ENCODE measurements at places on chromosomes 2 and 18.

- no peak for DNase-seq
Measured at GRCh38 chr2:101864426-101864825, 127.3 kb upstream of the IL1R2 start.

DNA sequence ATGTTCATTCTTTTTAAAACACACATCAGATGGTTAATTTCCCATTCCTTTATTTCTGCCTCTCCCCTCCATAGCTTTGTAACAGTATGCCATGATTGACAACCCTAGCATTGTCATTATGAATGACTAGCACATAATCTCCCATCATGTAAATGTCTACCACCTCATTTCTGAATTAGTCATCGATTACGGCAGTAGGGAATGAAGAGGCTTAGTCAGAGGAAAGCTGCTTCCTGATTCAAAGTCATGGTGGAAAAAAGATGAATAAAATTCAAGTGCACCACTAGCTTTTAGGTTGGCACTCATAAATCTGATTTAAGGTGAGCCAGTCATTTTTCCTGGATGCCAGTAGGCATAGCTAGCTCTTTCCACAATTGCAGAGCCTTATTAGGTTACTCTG, 19.1 kb upstream of the ACMSD start:
- DNase-seq, result no peak

- DNase-seq, result no peak
Measured at GRCh38 chr2:62800618-62801017, 95.1 kb downstream of the EHBP1 start.

DNA sequence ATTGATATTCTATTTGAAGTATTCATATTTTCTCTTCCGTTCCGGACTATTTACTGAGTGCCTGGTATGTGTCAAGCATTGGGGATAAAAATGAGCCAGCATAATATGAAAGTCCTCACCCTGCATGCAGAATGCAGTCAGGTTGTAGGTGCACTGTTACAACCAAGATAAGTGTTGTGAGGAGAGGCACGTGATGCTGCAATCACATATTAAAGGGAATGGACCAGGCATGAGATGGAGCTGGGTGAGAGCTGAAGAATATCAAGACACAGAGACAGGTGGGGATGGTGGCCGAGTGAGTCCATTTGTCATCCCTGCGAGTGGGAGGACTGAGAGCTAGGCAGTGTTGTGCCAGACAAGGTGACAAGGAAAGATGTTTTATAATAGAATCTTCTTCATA, 52.3 kb downstream of the MFSD6 start:
- no peak for DNase-seq

GRCh38 chr2:129812071-129812470, 167.4 kb upstream of the RAB6C start:
- no peak for DNase-seq

GRCh38 chr2:15788455-15788829, 151.9 kb upstream of the MYCN start:
- DNase-seq, result no peak

GRCh38 chr2:215920244-215921100, 92.9 kb downstream of the MREG start:
- peak; percentile 55 for DNase-seq

GRCh38 chr18:78792094-78792493, 187.5 kb upstream of the SALL3 start:
- no peak for DNase-seq

DNA sequence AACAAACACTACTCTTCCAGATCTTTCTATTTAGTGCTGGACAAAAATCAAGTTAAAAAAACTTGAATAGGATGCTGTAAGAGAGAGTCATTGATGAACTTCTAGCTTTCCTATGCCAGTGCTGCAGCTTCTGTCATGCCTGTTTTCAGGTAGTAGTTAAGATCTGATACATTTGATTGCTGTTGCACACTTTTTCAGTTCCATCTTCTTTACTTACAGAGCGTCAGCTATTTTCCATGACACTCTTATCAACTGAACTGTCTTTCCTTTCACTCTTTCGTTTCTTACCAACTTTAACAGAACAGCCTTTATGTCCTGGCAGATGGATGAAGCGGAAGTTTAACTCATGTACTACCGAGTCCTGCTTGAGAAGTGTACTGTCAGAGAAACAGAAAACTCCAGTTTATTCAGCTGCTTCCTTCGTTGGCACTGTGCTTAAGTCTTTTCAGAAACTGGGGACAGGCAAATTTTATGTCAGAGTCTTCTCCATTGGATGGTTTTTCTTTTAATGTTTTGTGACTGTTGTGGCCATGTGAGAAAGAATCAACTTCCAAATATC, 145.9 kb upstream of the KLHL14 start:
- no peak for DNase-seq

- no peak for DNase-seq
Measured at GRCh38 chr2:182088681-182089320, 103.1 kb downstream of the PPP1R1C start.

DNA sequence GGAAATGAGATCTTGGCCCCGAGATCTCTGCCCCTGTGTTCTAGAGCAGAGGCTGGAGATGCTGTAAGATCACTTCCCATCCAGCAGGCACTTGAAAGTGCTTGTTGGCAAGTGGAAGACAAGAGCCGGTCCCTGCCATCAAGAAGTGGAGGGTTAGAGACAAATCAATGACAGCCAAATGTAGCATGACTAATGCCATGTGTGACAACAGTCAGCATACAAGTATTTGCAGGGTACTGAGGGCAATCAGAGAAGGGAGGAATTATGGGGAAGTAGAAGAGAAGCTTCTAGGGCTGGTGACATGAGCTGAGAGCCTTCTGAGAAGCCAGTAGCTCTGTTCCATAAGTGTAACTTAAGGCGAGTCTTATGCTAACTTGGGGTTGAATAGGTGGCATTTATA, 58.6 kb downstream of the TMEM17 start:
- DNase-seq, result no peak

DNA sequence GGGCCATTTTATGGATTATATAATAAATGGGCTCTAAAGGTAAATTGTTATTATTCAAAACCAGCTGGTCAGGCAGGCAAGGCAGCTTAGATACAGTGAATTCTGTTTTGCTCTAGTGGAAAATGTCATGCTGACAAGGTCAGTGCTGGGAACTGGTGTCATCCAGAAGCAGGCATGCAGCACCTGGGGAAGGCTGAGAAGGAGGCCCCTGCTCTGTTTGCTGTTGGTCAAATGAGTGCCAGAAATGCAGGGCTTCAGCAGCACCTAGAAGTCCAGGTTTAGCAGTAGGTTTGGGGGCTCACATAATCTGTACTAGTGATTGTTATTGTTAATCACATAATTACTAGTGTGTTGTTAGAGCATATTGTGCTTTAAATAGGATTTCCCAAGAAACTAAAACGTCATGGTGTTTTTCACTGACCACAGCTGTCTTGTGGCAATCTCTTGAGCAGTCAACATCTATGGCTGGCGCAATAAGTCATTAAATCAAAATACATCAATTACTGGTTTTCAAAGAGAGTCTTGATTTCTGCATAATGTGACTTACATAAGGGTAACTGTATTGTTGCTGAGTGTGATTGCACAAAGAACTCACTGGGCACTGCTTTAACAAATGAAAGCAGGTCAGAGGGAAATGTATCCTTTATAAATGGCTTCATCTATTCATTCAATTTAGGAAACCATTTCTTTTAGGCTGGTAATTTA, 99.1 kb downstream of the MYO3B start:
- peak; percentile 71 for DNase-seq

DNA sequence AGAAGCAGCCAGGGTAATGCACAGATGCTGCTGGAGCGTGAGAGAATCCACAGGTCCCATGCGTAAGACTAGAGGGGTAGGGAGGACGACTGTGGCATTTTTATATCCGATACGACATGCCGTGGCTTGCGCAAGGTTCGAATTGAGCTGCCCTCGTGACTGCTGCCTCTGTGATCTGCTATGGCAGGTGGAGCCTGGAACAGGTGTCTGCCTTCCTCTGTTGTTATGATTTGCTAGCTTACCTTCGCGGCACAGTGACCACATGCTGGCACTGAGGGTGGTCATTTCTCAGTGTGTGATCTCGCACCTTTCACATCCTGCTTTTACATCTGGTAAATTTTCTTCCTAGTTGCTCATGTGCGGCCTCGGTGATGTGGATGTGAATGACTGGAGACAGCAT, 240.2 kb downstream of the ALPK2 start:
- DNase-seq, result no peak
